Stomach (tissue), 19 donors: ENCODE measurements at places on chromosomes 6 and 20.

DNA sequence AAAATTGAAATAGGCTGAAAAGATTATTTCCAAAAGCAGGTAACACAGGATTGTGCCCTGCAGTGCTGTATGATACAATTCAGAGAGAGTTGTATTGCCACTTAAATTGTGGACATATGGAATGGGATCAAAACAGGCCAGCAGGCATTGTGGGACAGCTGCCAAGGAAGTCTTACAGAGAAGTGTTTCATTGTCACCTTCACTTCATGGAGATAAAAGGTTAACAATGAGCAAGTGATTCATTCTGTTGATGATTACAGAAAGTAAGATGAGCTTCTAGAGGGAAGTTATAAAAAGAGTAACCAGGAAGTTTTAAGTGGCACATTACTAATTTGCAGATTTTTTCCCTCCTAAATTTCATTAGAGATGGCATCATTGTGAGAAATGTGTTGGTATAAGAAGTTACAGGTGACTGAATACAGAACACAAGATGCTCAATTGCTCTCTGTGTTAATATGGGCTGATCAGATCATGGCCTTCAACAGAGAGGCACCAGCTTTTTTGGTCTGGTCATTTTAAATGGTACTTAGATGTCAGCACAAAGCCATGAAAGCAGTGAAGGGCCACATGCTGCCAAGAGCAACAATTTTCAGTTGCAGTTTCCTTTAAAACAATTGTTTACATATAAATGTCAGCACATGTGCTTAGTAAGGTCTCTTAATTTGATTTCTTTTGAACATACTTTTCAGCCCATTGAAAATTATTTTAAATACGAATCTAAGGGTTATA, 402.5 kb upstream of the FKBP1C start:
- no peak overlapping the region for H3K4me3 ChIP-seq
- no peak overlapping the region for H3K27ac ChIP-seq
- no peaks in the 10 kb centered on the region for H3K27me3 ChIP-seq
- DNase-seq, result no peak

- H3K4me1 ChIP-seq, result no peaks in the 10 kb centered on the region
- no peak overlapping the region for H3K4me3 ChIP-seq
- no peaks in the 10 kb centered on the region for H3K36me3 ChIP-seq
These were observed 146.8 kb downstream of the RPS12 start for GRCh38 chr6:132961122-132961521.

DNA sequence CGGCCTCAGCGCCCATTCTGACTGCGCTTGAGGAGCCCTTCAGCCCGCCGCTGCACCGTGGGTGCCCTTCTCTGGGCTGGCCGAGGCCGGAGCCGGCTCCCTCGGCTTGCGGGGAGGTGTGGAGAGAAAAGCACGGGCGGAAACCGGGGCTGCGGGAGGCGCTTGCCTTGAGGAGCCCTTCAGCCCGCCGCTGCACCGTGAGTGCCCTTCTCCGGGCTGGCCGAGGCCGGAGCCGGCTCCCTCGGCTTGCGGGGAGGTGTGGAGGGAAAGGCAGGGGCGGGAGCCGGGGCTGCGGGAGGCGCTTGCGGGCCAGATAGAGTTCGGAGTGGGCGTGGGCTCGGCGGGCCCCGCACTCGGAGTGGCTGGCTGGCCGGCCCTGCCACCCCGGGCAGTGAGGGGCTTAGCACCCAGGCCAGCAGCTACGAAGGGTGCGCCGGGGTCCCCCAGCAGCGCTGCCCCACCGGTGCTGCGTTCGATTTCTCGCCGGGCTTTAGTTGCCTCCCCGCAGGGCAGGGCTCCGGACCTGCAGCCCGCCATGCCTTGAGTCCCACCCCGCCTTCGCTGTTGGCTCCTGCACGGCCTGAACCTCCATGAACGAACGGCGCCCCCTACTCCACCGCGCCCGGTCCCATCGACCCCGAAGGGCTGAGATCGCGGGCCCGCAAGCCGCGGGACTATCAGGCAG, 45.7 kb upstream of the MCUR1 start:
- no peaks in the 10 kb centered on the region for H3K36me3 ChIP-seq
- peaks cover 27% of the 10 kb centered on the region for H3K27me3 ChIP-seq
- peak overlapping the region; percentile 20 for H3K4me3 ChIP-seq
- no peak for DNase-seq
- no peak overlapping the region for H3K27ac ChIP-seq
- peaks cover 6% of the 10 kb centered on the region for H3K4me1 ChIP-seq

- H3K36me3 ChIP-seq, result no peaks in the 10 kb centered on the region
- H3K27me3 ChIP-seq, result no peaks in the 10 kb centered on the region
- no peak overlapping the region for H3K27ac ChIP-seq
- H3K4me3 ChIP-seq, result no peak overlapping the region
- DNase-seq, result no peak
These were observed 25.9 kb downstream of the PLAGL2 start for GRCh38 chr20:32181606-32182005.

- no peak overlapping the region for H3K4me3 ChIP-seq
- H3K36me3 ChIP-seq, result peaks cover 14% of the 10 kb centered on the region
- H3K4me1 ChIP-seq, result no peaks in the 10 kb centered on the region
- no peak for DNase-seq
These were observed 11.5 kb upstream of the BTBD9 start for GRCh38 chr6:38651121-38651784.

GRCh38 chr20:13105864-13106457, 97.2 kb downstream of the SPTLC3 start:
- DNase-seq, result peak; percentile 58
- H3K27me3 ChIP-seq, result no peaks in the 10 kb centered on the region
- H3K27ac ChIP-seq, result no peak overlapping the region
- H3K36me3 ChIP-seq, result no peaks in the 10 kb centered on the region
- H3K4me1 ChIP-seq, result no peaks in the 10 kb centered on the region
